Frontal cortex (tissue), 4 donors: ENCODE measurements at places on chromosomes 6 and 20. TPM values are rescaled to one million over a fixed set of nuclear protein-coding genes. Genes with fewer than 3 reads are reported as not detected.

Gene CDC40
- total RNA-seq, result 21.2 TPM

Gene ADTRP
- total RNA-seq, result 1.6 TPM

Gene PTGIS
- 7.7 TPM for total RNA-seq

Gene BTN1A1
- not detected for total RNA-seq

Gene PRICKLE4
- 0.41 TPM for total RNA-seq

Gene LRRC1
- 10.6 TPM for total RNA-seq

Gene APCDD1L
- not detected for total RNA-seq

Gene RAD21L1
- under 0.01 TPM for total RNA-seq

Gene MTFR2
- 0.41 TPM for total RNA-seq

Gene PPIL6
- 37.9 TPM for total RNA-seq

Gene SLC2A10
- 3.7 TPM for total RNA-seq

Gene GHRH
- not detected for total RNA-seq

Gene CST2
- total RNA-seq, result not detected

Gene TSPYL4
- total RNA-seq, result 85.2 TPM

Gene ABHD16B
- total RNA-seq, result not detected

Gene SLC26A8
- 5.7 TPM for total RNA-seq

Gene ARID1B
- total RNA-seq, result 59.9 TPM

Gene RIPOR2
- 17.9 TPM for total RNA-seq

GRCh38 chr6:34305982-34306708 lies 57.3 kb upstream of the SMIM29 start:
- no peak for DNase-seq

GRCh38 chr20:62677678-62678077 lies 31.0 kb upstream of the NTSR1 start:
- DNase-seq, result no peak

GRCh38 chr6:46736906-46737305 lies 1.7 kb upstream of the PLA2G7 start:
- no peak for DNase-seq

DNA sequence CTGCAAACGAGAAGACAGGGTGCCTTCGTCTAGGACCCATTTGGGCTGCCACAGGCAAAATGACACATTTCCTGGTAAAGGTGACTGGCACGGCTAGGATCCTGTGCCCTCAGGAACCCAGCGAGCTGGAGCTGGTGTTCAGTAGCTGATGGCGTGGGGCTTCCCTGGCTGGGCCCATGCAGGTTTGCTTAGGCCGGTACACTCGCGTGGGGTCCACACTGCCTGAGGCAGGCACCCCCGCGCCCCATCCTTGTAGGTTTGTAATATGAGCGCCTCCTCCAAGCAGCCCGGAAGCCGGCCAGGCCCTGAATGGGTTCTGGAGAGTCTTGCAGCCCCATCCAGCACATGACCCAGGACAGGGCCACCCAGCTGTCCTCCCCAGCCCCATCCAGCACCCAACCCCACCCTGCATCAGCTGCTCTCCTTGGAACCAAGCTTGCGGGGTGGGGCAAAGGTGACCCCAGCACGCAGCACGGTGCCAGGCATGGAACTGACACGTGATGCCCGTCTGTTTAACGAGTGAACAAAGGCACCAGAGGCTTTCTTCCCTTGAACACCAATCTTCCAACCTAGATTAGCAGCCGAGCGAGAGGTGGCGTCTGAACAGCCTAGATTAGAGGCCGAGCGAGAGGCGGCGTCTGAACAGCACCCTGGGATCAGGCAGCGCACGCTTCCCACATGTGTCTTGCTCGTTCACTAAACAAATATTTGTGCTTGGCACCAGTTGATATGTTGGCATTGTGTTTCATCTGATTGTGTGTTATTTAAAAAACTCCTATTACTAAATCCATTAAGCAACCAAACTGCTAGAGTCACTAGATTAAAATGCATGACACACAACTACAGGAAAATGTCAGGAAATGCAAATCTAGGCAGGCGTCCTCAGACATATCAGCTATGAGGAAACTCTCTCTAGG lies 112.1 kb downstream of the DLL1 start:
- DNase-seq, result no peak

GRCh38 chr6:66361886-66362285 lies 654.9 kb upstream of the EYS start:
- no peak for DNase-seq

GRCh38 chr6:21075986-21076385 lies 517.6 kb upstream of the SOX4 start:
- DNase-seq, result no peak

DNA sequence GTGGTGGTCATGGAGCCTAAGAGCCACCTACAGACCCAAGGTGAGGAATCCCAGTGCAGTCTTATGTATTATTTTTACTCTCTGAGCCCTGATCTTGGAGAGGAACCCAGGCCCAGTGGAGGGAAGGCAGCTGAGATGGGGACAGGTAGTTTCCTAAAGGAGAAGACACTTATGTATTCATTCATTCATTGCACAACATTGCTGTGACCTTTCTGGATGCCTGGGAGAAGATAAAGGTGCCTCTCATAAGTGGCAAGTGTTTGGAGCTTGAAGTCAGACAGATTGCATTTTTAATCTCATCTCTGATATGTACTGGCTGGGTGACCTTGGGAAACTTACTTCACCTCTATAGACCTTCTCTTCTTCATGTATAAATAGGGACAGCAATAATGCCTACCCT lies 111.1 kb downstream of the CEBPB start:
- no peak for DNase-seq

GRCh38 chr6:137777687-137778075 lies 89.4 kb upstream of the TNFAIP3 start:
- no peak for DNase-seq

DNA sequence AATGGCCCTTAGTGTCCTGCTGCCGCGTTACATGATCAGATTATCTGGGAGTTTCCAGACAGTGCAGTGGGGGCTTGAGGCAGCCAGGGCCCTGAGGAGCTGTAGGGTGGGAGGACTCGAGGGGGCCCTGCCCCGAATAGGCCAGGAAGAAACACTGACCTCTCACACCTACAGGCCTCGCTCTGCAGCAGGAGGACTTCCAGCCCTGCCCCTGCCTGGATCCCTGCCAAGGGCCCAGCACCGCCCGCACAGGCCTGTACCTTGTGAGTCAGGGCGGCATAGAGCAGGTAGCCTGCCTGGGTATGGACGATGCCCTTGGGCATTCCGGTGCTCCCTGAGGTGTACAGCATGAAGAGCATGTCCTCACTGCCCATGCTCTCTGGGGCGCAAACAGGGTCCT lies 30.1 kb upstream of the APMAP start:
- no peak for DNase-seq

DNA sequence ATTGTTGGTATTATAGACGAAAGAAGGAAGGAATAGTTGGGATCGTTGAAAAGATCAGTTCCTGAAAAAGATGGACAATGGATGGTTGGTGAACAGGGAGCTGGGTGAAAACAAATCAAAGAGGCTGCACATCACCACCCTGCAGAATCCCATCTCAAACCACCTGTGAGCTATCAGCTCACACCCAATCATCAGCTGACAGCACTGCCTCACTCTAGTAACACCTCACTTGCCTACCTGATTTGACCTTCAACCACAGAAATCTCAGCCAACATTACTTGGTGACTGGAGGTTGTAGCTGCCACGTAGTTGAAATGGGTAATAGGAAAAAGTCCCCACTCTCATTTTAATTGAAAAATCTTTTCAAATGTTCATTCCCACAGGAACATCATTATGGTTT lies 101.8 kb upstream of the DST start:
- no peak for DNase-seq

DNA sequence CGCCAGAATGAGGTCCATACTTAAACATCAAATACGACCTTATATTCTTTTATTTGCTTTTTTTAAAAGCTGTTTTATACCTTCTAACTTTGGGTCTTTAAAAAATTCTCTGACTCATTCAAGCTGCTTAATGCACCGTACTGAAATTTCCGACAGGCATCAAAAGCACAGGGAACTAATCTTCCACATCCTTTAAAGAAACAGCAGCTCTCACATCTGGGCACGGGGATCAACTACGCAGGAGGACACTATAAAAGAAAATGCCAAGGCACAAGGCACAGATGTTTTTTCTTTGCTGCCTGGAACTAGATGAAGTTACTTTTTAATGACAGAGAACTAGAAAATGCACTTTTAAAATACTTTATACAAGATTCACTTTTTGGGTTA lies 112.4 kb upstream of the ARG1 start:
- no peak for DNase-seq

DNA sequence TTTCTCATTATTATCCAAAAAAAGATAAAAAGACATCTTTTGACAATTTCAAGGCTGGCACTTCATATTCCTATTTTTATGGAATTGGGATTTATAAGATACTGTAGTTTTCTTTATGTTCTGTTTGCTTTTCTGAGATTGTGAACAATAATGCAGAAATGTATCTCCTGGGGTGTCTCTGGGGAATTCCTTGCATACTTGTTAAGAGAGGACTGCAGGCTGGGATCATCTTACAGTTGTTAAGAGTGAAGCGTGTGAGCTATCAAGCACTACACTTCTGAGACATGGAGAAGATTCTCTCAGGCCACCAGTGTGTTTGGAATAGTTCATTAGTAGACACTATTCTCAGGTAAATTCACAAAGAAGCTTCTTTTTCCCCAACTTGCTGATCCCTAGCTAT lies 963.3 kb upstream of the GJE1 start:
- DNase-seq, result no peak

GRCh38 chr6:35522660-35523658 lies 10.3 kb upstream of the TULP1 start:
- peak; percentile 46 for DNase-seq

DNA sequence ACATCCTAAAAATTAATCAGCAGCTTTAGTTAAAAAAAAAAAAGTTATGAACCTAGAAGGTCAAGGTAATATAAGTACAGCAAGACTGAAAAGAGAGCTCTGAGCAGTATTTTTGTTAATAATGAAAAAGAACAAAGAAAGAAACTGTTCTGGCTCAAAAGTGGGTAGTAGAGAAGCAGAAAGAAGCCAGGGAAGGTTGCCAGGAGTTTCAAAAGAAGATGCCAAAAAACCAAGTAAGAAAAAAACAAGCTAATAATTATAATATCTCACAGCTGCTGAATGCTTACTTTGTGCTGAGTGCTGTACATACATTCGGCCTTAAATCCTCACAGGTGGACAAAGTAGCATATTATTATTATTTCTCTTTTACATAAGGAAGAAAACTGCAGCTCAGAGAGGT lies 31.9 kb downstream of the NRSN1 start:
- DNase-seq, result no peak

GRCh38 chr20:57667388-57667787 lies 42.4 kb downstream of the PMEPA1 start:
- no peak for DNase-seq

GRCh38 chr20:44803383-44803941 lies 6.9 kb downstream of the RIMS4 start:
- DNase-seq, result no peak

GRCh38 chr20:59159493-59160376 lies 3.9 kb upstream of the ZNF831 start:
- no peak for DNase-seq

- DNase-seq, result peak; percentile 80
Measured at GRCh38 chr20:63495741-63496595, 2.9 kb downstream of the EEF1A2 start.

DNA sequence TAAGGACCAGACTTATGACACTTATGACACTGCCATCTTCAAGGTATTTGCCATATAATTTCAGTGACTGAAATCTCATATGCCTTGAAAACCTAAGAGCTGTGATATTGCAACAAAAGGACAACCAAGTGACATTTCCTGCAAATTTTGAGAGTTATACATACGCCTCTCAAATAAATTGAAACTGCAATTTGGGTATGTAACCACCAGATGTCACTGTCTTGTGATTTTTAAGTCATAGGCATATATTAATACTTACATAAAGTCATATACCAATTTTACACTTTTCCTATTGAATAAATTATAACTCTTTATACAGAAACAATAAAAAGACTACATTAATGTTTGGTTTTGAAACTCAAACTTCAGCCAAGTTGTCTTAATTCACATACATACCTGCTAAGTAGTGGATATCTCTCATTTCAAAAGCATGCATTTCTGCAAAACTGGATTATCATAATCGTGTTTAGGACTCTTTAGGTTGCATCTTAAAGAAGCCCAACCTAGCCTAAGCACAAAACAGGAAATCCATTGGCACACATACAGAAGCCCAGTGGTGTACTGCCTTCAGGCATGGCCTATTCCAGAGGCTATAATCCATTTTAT lies 180.2 kb downstream of the PACRG start:
- DNase-seq, result no peak

- no peak for DNase-seq
Measured at GRCh38 chr20:61839223-61839911, 226.3 kb downstream of the TAF4 start.

- DNase-seq, result no peak
Measured at GRCh38 chr6:17965397-17965796, 22.0 kb downstream of the KIF13A start.

GRCh38 chr20:3543901-3544507 lies 73.2 kb downstream of the ATRN start:
- DNase-seq, result no peak

GRCh38 chr20:48791014-48791413 lies 36.8 kb downstream of the PREX1 start:
- DNase-seq, result no peak

GRCh38 chr6:149593408-149593807 lies 27.2 kb downstream of the GINM1 start:
- no peak for DNase-seq

GRCh38 chr6:20153194-20153593 lies 59.1 kb downstream of the MBOAT1 start:
- no peak for DNase-seq

DNA sequence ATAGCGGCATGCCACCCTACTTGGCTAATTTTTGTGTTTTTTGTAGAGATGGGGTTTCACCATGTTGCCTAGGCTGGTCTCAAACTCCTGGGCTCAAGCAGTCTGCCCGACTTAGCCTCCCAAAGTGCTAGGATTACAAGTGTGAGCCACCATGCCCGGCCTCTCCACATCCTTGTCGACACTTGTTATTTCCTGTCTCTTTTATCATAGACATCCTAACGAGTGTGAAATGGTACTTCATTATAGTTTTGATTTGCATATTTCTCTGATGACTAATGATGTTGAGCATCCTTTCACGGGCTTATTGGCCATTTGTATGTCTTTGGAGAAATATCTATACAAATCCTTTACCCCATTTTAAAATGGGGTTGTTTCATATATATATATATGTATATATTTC lies 39.0 kb upstream of the ASXL1 start:
- no peak for DNase-seq

DNA sequence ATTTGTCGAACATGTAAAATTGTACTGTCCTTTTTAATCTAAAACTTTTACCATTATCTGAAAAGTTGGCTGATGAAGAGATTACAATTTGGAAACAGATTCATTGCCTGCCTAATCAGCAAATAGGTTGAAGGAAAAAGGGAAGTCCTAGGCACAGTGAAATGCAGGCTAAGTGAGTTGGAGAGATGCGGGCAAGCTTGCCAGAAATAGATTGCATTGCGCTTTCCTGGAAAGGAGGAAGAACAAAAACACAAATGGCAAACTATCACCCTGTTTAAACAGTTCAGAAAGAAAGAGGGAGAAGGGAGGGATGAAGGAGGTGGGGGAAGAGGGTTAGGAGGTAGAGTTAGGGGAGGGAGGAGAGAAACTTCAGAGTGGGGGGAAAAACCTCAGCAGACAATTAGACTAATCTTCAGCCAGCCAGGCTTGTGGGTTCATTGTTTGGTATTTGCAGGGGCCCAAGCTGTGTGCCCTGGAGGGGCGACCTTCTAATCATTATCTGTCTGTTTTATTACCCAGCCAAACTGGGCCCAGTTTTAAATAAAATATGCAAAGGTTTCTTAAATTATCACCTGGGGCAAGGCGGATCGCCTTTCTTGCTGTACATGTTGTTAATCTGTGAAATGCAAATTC lies 465.2 kb downstream of the TFAP2B start:
- no peak for DNase-seq

GRCh38 chr20:49445176-49445575 lies 37.3 kb downstream of the KCNB1 start:
- DNase-seq, result no peak

GRCh38 chr6:114061741-114062140 lies 90.8 kb upstream of the HDAC2 start:
- no peak for DNase-seq
